ENCODE measurements at places on chromosomes 4 and X.

DNA sequence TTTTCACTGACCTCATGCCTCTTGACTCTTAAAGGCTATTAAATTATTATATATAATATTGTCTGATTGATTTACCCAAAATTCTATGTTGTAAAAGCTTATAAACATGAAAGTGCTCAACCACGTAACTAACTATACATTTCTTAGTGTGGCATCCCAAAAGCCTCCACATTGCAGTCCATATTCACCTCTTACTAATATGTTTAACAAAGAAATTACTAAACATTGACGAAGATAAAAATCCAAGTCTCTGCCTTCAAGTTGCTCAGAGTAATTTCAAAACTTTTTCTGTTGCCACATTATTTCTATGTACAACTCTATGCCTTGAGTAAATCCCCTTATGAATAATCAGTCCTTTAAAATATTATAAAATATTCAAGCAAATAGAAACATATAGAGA lies 14.4 kb downstream of the DDIT4L start:
- DNase-seq, result no peak

DNA sequence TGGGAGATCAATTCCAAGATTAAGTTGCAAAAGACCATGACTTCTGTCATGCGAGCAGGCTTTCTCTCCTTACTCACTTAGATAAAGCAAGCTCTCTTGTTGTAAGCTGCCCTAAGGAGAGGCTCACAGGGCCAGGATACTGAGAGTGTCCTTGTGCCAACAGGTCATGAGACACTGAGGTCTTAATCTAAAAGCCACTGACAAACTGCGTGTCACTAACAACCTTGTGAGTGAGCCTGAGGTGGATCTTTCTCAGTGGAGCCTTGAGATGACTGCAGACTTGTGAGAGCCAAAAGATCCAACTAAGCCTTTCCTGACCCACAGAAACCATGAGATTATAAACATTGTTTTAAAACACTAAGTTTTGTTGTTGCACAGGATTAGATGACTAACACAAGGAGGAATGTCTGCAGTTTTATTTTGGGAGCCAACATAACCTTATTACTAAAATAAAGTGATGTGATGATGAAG lies 170.5 kb downstream of the SLC39A8 start:
- no peak for DNase-seq

DNA sequence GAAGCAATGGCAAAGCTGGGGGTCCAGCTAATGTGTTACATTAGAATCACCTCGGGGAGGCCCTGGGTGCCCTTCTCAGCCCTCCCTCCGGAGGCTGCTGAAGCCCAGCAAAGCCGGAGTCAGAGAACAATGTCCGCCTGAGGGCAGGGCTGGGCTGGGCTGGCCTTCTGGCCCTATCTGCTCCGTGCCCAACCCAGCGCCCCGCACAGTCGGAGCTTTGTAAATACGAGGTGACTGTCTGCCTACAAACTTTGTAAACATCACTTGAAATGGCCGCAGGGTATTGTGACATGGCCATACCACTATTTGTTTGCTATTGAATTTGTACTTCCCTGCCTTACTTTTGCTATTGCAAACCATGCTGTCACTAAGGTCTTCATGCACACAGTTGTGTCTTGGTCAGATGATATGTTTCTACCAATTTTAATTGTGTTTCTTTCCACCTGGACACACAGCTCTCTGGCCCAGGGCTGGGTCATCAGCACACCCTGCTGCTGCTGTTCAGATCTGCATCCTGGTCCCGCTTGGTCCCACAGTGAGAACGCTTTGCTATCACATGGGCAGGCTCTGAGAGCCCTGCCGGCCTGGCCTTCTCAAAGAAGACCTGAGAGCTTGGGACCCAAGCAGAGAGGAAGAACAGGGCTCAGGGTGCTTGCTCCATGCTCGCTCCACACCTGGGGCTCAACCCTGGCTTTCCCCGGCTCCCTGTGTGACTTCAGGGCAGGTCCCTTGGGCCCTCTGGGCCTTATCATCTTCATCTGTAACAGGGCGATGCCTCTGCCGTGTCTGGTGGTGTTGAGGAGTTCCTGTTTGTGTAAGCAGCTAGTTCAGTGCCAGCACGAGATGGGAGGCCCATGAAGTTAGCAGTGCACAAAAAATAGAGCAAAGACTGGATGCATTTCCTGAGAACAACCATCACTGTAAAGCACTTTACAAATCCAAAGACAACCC lies 2.3 kb downstream of the S100P start:
- no peak for DNase-seq

GRCh38 chrX:78747489-78747888 lies at the start of gene LPAR4:
LPAR4 (plus strand) TSS chrX:78747720; CDS start chrX:78754870, 7,150 bp downstream.
- DNase-seq, result no peak

- no peak for DNase-seq
Observed at GRCh38 chr4:97396097-97396496, 747.2 kb downstream of the STPG2 start.

DNA sequence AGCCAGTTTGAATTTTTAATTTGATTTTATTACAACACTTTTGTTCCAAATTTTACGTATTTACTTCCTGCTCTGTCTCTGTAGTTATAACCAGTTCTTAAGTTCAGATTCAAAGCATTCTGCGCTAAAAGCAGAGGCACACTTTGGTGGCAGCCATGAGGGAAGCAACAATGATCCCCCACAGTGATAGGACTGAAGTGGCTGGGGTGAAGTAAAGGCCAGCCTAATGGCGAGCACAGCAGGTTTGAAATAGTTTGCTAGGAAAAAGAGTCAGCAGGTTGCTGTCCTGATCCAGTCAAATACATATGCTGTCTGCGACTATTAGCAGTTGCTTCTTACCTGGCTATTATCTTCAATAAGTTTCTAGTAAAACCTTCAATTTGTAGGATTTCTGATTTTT lies 176.3 kb downstream of the RPA4 start:
- no peak for DNase-seq

GRCh38 chrX:105738162-105738561 lies 84.2 kb upstream of the NRK start:
- no peak for DNase-seq

- no peak for DNase-seq
Observed at GRCh38 chrX:53004811-53005210, 43.8 kb upstream of the GPR173 start.

DNA sequence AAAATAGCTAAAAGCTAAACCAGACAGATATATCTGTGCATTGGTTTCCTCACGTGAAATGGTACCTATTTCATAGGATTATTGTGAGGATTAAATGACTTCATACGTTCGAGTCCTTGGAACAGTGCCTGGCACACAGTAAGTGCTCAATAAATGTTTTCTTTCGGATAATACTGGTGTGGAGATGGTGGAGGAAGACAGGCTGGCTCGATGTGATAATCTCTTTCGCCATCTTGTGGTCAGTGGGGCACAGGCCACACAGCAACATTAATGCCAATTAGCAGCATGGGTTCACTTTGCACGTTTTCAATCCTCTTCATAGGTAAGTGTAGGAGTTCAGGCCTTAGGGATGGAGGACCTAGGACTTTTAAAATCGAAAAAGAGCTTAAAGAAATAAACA lies 9.3 kb downstream of the PAGE4 start:
- peak; percentile 49 for DNase-seq

DNA sequence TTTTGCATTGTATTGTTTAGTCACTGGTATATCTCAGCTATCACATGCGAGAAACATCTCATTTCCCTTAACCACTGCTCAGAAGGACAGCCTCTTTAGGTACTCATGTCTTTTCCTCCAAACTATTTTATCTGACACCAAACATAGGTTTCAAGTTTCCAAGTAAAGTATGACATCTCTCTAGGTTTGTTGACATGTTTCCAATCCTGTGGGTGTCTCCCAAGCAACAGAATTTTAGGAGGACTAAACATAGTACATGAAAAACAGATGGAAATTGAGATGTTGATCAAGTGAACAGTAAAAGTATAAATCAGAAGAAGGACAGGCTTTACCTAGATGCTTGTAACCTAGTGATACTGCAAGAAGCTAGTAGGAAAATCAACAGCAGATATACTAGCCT lies 371.4 kb downstream of the DTHD1 start:
- no peak for DNase-seq

DNA sequence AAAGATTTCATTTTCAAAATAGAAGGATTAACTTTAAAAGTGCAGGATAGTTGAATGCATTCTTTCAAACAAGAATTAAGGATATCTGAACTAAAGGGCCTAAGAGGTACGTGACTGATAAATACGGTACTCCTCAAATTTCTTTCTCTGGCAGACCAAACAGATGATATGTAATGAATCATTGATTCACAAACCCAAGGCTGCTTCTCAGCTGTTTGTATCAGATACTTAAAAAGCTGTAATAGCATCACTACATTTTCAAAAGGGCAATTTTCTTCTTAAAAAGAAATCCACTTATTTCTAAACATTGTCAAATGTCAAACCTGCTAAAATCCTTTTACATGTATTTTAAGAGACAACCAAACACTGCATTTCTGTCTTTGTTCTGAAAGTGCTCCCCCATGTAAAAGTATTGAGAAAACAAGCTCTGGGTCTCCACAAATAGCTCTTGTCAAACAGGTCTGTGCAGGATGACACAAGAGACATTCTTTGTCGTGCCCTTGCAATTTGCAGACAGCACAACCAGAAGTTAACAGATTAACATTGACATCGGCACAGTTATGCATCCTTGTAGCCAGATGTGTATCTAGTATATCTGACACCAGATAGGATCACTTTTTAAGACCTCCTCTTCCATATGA lies 82.0 kb downstream of the MANBA start:
- DNase-seq, result no peak

DNA sequence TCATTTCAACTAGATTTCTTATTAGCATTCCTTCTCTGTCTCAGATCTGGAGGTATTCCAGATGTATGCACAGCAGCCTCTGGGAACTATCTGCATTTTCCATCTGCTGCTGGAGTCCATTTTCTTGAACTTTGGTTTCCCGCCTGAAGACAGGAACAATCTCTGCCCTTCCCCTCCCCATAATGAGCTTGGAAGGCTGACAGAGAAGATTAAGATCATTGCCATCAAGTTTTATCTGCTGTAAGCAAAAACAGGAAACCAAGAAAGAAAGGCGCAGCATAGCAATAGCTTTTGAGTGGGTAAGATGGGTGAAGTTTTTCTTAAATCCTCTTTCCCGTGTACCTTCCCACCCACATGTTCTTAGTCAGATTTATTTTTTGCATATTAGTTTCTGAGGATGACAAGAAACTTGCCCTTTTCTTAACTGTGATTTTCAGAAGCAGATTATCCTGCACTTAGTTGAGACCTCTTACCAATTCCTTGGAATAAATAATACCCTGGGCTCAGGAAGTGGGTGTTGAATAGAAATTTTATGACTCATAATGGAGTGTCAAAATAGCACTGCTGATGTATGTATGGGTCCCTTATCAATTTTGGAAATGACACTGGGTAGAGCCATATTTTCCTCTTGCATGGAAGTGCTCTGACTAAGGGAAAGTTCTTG lies 78.3 kb downstream of the CT47B1 start:
- no peak for DNase-seq

- DNase-seq, result no peak
Observed at GRCh38 chr4:48078862-48079655, 55.0 kb downstream of the TXK start.

DNA sequence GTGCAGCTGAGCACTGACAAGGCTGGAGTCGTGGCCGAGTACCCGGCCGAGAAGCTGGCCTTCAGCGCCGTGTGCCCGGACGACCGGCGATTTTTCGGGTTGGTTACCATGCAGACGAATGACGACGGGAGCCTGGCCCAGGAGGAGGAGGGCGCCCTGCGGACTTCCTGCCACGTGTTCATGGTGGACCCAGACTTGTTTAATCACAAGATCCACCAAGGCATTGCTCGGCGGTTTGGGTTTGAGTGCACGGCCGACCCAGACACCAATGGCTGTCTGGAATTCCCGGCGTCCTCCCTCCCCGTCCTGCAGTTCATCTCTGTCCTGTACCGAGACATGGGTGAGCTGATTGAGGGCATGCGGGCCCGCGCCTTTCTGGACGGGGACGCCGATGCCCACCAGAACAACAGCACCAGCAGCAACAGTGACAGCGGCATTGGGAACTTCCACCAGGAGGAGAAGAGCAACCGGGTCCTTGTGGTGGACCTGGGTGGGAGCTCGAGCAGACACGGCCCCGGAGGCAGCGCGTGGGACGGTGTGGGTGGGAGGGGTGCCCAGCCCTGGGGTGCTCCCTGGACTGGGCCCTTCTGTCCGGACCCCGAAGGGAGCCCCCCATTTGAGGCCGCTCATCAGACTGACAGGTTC lies 24.3 kb downstream of the RGS12 start:
- no peak for DNase-seq

DNA sequence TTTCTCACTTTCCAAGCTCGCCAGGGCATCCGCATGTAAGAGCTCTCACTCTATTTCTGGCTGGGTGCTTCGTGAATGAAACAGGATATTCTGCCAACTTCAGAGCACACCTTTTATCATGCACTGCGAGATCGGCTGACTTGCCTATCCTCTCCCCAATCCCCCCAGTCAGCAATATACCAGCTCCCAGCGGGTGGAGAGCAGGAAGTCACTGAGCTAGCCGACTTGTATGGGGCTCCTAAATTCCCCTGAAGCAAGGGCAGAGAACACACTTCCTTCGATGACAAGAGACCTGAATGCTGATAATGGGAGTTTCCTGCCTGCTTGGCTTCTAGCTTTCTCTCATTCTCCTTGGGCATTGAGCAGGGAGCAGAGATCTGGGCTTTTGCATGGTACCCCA lies 33.8 kb upstream of the MAMLD1 start:
- no peak for DNase-seq

DNA sequence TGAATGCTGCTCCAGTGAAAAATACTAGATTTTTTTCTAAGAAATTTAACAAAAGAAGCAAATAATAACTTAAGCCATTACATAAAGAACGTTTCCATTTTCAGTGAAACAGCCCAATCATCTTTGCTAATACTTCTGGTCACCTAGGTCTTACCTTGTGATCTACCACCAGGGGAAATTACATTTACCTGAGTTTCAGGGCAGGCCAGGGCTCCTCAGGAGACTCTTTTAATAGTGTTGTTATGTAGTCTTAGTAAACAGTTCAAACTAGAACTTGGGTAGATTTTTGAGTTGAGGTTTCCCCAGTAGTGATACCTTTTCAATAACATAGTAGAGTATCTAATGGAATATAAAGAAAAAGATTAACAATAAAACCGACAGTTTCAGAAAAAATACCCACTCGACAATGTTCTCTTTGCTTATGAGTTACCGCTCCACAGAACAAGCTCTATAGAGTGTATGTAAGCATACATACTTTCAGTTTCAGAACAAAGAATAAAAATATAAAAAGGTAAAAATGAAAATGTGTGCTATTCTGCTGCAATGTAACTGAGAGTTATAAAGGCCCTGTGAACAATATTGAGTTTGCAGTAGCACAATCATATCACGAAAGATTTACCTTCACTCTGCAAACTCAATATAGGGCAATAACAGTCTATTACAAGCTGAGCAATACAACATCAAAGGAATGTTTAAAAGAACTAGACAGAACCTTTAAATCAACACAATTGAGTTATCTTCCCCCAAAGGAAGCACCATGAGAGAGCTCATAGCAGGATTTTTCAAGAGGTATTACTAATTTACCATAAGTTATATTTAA lies 165.8 kb downstream of the ATOH1 start:
- DNase-seq, result no peak
